ENCODE measurements at places on chromosomes 5 and 9.

DNA sequence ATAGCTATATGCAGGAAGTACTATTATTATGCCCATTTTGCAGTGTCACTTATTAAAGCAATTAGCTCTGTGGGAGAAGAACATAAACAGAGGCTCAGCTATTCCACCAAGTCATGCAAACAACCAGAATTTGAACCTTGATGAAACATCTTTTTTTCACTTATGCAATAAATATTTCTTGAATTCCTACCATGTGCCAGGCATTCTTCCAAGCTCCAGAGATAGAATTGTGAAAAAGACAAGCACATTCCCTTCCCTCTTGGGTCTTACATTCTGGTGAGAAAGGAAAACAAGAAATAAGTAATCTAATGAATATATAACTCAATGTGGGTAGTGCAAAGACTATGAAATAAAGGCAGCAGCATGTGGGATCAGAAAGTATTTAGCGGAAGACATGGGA is 32.1 kb upstream of the ADRB2 start:
- no peak for DNase-seq

DNA sequence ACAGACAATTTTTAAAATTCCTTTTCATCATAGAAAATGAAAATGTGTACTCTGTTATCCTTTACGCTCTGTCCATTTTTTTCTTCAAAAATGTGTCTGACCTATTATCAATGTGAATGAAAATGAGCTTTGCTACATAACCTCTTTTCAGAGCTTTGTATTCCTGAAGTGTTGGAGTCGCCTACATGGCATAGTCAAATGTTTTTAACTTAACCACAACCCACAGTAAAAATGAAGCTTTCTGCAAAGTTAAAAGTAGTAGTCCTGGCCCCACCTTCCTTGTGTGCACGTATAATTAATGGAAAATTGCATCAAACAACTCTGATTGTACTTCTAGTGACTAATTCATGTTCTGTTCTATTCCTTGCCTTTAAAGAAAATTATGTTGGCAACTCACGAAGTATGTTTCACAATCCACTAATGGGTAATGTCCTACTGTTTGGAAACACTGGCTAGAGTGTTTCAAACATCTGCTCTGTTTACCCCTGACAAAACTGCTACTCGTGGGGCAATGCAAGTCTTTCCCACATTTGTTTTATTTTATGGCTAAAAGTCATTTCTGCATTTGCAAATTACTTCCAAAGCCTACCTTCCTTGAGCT is 18.6 kb upstream of the PSAT1 start:
- no peak for DNase-seq

GRCh38 chr9:11973011-11973410 is 720.2 kb upstream of the TYRP1 start:
- no peak for DNase-seq

GRCh38 chr9:137837345-137838278 is 40.0 kb upstream of the CACNA1B start:
- no peak for DNase-seq

- DNase-seq, result no peak
Observed at GRCh38 chr9:107491081-107492053, 1.8 kb upstream of the KLF4 start.

DNA sequence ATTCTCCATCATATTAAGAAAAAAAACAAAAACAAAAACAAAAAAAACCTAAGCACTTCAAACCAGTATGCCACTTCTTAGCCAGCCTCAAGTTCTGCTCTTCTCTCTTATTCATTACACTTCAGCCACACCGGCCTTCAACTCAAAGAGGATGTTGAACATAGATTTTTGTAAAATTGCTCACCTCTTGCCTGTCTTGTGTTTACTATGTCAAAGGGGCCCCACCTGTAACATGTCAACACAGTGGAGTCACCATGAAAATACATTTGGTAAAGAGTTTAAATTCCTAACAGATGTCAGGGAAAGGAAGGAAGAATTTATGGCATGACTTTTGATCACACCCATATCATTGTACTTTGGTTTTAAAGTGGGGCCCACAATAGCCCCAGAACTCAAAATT is 121.1 kb upstream of the GHR start:
- DNase-seq, result no peak

DNA sequence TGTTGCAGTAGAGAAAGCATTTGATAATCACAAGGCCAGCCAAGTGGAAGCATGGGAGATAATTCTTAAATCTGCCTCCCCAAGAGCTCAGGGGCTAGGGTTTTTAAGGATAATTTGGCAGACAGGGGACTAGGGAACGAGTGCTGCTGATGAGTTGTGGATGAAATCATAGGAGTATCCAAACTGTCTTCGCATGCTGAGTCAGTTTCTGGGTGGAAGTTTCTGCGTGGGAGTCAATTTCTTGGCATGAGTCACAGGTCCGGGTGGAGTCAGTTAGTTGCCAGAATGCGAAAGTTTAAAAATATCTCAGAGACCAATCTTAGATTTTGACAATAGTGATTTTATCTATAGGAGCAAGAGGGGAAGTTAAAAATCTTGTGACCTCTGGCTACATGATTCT is 112.6 kb downstream of the TMC1 start:
- DNase-seq, result no peak

DNA sequence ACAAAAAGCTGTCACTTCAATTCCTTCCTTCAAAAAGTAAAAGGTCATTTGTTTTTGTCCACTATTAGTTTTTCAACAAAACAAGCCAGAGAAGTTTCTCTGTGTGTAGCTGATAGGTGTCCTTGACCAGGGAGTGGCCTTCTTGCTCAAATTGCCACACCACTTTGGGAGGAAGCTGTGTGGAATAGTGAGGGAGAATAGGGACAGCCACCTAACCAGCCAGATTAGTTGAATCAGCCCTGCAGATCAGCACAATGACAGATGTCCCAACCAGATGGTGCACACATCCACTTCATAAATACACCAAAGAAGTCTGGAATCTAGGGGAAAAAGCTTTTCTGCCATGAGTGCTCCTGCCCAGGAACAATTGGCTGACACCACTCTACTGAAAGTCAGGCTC is 37.2 kb downstream of the NREP start:
- DNase-seq, result no peak
